ENCODE measurements at places on chromosomes 4 and X.

GRCh38 chr4:69999420-69999819 lies 3.7 kb downstream of the STATH start:
- DNase-seq, result no peak

DNA sequence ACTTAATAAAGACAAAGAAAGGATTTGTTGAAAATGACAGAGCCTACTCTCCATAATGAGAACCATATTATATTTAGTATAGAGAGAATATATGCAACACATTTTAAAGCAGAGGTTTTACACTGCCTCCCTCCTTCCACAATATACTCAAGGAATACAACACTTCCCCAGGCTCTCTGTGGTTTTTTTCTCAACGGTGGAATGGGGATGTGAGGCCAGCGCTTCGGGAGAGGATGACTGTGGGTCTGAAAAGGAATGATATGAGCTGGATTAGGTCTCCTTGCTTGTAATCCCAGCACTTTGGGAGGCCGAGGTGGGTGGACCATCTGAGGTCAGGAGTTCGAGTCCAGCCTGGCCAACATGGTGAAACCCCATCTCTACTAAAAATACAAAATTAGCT lies 348.7 kb upstream of the KLF3 start:
- no peak for DNase-seq

DNA sequence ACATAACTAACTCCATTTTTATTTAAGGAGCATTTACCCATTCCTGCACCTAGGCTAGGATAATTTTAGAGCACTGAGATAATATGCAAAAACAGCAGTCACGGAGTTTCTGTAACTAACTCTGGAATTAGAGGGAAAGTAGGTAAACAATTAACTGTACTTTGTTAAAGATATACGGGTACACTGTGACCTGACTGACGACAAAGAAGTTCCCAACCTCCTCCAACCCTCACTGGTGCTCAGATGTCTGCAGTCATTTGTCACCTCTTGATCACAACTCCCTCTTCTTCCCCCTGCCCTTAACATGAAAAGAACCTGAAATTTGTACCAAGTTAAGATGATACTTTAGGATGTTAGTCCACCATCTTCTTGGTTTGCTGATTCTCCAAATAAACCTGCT lies 42.0 kb upstream of the TAPT1 start:
- DNase-seq, result no peak

DNA sequence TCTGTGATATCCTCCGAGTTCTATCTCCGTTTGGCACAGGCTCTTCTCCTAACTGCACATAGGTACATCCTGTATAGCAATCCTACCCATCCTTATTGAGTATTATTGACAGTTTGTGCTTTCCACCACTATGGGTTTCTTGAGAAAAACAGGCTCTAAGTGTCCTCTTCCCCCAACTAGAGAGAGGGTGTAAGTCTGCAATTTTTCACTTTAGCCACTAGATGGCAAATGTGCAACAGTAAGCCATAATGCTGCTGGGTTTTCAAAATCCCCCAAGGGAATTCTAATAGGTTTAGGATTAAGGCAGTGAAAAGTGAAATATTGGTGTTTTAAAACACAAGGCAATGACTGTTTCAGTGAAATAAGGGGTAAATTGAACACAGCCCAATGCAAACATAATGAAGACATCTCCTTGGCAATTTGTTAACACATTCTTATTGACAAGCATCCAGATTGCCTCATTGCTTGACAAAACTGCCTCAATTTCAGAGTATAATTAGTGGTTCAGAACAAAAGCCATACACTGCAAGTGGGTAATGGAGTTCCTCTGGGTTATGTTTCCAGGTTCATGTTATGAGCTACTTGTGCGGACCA lies 239.0 kb upstream of the HTR2C start:
- no peak for DNase-seq

- DNase-seq, result no peak
These were observed 41.1 kb downstream of the ADGRA3 start for GRCh38 chr4:22474636-22475310.

DNA sequence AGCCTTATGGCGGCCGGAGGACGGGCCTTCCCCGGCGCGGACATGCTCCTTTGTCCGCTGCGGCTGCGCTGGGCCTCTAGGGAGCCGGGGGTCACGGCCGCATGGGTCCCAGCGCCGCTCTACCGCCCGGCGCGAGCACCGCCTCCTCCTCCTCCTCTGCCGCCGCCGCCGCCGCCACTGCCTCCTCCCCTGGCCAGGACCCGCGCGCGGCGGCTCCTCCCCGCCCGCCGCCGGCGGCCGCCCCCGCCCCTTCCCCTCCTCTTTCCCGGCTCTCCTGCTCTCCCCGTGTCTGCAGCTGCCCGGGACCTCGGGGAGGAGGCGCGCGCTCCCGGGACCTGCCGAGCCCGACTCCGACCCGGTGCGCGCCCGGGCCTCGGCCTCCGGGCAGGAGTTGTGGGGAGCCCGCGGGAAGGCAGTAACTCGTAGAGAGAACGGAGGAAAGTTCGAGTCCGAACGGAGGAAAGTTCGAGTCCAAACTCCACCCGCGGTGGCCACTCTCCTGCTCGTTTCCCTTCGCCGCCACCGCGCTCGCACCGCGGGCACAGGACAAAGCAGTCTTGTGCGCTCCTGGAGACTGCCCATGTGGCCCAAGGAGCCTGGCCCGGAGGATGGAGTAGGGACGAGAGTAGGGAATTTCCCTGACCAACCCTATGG lies at the start of gene ADGRA3:
ADGRA3 (minus strand) TSS at position 179 of the 654 bp plus-strand sequence. CDS start 282 bp downstream, outside the sequence.
- peak; percentile 29 for DNase-seq

Measured in stimulated activated CD4-positive, alpha-beta T cell treated with anti-CD3 and anti-CD28 coated beads, TNF-alpha, amount 100 ng/mL, for 48 hours (primary cell).